ENCODE measurements at places on chromosomes 6 and 20.

GRCh38 chr20:25222461-25223178 lies 25.3 kb upstream of the PYGB start:
- no peak for DNase-seq

DNA sequence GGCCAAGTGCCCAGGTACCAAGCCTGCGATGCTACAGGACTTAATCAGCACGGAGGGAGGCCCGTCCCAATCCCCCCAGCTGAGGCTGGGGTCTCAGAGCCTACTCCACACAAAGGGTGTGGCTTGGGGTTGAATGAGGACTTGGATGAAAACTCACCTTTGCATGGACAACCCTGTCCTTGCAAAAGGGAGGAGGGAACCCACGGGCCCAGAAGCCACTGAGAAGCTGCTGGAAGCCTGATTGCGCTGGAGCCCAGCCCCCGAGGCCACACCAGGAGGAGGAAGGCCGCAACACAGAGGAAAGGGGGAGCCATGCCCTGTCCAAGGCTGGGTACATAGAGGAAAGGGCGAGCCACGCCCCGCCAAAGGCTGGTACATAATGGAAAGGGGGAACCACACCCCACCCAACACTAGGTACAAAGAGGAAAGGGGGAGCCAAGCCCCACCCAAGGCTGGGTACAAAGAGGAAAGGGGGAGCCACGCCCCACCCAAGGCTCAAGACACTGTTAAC lies 158.8 kb downstream of the DLL1 start:
- no peak for DNase-seq

- DNase-seq = peak; percentile 20
Observed at GRCh38 chr6:113361014-113361645, 496.0 kb upstream of the MARCKS start.

GRCh38 chr6:114785235-114786127 lies 442.7 kb upstream of the HS3ST5 start:
- no peak for DNase-seq

DNA sequence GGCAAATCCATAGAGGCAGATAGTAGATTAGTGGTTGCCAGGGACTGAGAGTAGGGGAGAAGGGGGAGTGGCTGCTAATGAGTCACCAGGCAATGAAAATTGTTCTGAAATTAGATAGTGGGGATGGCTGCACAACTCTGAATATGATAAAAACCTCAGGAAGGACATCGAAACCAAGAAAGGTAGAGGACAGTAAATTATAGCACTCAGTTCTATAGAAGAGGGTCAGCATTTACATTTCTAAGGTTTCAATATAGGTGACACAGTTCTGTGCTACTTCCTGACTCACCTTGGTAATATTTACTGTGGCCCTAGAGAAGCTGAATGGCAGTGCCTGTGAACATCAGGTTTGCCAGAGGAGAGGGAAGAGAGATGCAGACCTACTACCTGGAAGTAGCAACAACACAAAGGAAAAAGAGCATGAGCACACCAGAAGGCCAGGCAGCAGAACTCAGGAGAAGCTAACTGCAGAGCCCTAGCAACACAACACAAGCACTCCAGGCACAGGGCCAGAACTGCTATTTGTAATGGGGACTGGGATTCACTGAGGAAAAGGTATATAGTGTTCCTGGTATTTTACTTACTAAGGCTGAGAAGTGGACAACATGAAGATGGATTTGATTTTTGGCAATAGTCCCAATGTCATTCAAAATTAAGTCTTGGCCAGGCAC lies 75.9 kb downstream of the PLCG1 start:
- no peak for DNase-seq

DNA sequence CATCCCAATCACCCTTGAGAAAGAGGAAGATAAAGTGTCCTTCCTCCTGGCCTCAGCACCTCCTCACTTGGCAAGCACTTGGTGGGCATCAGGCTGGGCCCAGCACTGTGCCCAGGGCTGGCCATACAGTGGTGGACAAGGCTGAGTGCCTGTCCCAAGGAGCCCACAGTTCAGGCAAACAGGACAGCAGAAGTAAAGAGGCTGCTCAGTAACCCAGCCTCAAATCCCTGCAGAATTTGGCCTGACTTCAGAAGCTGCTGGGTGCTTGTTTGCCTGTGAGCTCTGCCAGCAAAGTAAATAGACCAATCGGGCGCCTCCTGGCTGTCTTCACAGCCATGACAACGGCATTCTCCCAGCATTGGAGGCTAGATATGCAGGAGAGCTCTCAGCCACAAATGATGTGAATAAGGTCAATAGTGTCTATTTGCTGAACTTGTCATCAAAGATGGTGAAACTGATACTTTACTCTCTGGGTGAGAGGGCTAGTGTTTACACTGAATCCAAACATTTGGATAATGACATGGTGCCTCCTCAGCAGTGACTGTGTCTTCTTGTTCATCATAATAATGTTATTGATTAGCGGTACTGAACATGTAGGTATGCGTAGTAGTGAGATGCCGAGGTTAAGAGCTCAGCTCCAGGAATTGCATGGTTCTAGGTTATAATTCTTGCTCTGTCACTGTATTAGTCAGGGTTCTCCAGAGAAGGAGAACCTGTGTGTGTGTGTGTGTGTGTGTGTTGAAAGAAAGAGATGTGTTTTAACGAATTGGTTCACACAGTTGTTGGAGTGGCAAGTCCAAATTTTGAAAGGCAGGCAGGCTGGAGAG lies 36.9 kb upstream of the FANCE start:
- DNase-seq = peak; percentile 91

DNA sequence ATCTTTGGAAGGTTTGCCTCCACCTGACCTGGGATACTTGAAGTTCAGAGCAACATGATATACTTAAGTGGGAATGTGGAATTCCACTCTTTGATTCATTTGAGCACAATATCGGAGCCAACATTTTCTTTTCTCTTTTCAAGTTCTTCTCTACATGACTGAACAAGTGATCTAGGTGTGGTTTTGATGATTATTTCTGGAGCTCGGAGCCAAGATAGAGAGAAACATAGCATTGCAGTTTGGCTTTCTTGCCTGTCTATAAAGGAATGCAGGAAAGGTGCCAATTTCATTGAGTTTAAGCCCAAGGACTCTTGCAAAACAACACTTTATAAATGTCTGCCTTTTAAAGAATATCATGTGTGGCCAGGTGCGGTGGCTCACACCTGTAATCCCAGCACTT lies 124.2 kb upstream of the FAM83B start:
- DNase-seq = no peak

DNA sequence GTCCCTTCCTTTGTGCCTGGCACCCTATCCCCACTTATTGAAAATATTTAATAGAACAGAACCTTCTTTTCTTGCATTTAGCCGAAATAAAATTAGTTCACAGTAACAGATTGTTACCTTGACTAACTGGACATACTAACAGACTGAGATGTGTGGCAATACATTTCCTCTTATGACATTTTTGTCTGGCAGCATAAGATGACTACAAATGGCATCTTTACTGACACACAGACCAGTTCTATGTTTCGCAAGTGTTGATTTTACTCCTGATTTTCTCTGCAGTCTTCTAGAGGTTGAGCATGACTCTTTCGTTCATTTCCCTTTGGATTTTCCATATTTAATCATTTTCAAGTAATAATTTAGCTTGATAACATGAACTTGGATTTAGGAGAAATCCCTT lies 474.6 kb downstream of the CBLN4 start:
- DNase-seq = no peak

- DNase-seq = no peak
Observed at GRCh38 chr6:136188486-136188885, 61.6 kb downstream of the MTFR2 start.

DNA sequence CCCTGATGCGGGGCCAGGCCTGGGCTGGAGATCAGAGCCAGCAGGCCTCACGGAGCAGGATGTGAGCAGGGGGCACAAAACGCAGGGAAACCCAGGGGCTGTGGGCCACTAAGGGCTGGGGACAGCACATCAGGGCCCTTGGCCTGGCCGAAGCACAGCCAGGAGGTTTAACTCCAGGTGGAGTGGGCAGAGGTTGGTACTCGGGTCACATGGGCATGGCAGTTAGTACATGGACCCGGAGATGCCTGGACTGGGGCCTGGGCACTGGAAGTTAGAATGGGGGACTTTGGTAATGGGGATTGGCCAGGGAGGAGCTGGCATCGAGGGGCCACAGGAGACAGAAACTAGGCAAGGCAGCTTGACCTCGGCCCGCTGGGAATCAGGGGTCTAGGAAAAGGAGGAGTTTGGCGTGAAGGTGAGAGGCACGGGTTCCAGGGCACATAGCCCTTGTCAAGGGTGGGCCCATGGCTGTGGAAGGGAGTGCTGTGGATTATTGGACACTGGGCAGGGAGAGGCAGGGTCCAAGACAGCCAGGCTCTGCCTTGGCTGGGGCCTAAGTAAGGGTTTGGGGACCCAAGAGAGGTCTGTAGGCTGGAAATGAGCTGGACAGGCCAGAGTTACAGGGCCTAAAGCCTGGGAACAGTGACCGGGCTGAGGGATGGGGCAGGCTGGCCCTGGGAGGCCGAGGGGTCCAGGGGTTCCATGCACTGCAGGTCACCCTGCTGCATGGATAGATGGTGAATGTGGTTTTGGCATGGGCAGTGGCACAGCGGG lies 41.6 kb upstream of the CD93 start:
- no peak for DNase-seq

- DNase-seq = no peak
Observed at GRCh38 chr6:137989664-137990063, 117.6 kb downstream of the PERP start.

Data from NCI-H146 (cell line).